ENCODE measurements at places on chromosomes 2 and 18.

DNA sequence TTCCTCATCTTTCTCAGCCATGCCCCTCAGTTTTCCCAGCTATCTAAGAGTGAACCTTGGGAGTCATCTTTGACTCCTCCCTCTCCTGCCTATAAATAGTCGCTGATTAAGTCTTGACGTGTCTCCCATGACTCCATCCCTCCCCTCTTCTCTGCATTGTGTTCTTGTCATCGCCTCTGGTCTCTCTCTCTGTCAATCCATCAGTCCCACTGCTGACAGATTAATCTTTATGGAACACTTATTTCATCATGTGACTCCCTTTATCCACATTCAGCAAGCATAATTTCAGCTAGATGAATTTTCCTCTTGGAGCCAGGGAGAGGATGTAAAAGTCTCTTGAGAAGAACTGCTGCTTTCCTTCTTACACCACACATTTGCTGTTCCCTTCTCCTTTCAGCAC, 9.4 kb downstream of the ADAM23 start:
- DNase-seq = no peak

- DNase-seq = no peak
Measured at GRCh38 chr2:176601066-176601465, 331.8 kb downstream of the MTX2 start.

- DNase-seq = no peak
Measured at GRCh38 chr2:132542953-132543569, 126.5 kb downstream of the GPR39 start.

DNA sequence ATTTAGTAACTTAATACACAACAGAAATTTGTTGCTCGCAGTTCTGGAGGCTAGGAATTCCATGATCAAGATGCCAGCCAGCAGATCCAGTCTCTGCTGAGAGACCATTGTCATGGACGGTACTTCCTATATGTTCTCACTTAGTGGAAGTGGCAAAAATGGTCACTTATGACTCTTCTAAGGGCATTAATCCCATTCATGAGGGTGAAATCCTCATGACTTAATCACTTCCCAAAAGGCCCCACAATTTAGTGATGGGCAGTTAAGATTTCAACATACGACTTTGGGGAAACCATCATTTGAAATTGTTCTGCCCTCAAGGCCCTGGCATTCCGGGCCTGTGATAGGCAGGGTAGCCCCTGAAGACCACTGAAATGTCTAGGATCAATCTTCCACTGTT, 23.0 kb downstream of the BZW1 start:
- DNase-seq = no peak

GRCh38 chr18:31772699-31773098, 12.0 kb upstream of the SLC25A52 start:
- DNase-seq = no peak

- DNase-seq = no peak
Measured at GRCh38 chr18:5630900-5631413, 87.2 kb upstream of the EPB41L3 start.

DNA sequence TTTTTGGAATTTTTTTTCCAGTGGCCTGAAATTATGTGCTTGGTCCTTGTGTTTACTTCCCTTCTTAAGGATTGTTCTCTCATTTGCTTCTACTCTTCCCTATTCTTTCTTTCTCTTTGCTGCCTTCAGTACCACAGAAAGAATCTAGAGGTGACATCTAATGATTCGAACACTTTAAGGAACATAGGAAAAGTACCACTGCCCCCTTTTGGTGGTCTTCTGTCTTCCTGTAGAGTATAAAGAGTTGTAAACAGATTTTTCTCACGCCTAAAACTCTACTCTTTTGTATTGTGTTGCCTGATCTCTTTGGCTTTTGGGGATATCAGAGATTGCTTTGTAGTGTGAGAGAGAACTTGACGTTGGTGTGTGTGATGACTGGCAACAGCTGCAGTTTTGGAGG, 7.0 kb upstream of the SCTR start:
- no peak for DNase-seq

DNA sequence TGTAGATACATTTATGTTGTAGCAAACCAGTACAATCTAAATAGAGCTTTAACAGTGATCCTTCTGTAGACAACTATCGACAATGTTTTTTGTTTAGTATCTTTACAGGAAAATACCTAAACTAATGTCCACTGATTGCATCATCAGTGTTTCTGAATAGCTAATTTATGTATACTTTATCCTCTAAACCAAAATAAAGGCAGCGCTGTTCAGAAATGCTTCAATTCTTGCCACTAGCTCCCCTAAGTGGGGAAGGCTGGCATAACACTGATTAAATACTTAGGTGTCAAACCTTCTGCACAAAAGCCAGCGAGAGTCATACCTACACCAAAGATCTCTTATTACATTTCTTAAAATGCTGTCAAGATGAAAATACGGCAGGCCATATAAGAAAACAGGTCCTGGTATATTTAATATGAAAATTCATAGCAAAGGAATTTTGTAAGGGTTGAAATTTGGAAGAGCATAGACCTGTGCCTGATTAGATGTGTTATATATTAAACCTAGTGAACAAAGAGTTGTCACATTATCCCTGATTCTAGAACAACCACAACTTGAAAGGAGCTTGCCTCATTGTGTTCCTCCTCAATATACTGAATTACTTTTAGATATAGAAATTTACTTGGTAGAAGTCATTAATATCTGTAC, 1693.4 kb upstream of the SLC39A10 start:
- DNase-seq = no peak

DNA sequence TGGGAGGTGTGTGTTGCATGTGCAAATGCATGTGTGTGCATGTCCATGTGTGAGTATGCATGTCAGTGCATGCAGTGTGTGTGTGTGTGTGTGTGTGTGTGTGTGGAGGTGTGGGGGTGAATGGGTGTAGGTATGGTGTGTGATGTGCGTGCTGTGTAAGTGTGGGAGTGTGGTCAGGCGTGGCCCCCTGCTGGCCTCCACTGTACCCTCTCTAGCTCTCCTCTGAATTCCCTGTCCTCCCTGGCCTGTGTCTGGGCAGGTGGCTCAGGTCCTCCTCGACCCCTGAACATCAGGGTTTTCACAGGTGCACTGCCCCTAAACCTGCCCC, 230.2 kb downstream of the CELF4 start:
- no peak for DNase-seq

DNA sequence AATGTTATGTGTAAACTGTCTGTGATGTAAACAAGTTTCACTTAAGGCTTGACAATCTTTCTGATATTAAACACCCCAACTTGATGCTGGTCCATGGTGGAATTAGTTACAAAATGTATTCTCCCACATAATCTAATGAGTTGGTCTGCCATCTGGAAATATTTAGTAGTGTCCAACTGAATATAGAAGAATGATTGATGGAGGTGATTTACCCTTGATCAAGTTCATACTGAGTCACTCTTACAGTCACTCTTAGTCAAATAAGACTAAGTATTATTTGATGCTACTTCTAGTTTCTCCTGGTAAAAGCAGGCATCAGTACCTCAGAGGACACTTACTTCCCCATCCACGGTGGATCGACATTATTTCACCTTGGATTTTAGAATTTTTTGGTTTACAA, 198.1 kb downstream of the SATB2 start:
- no peak for DNase-seq

GRCh38 chr2:42809131-42809818, 16.9 kb upstream of the HAAO start:
- no peak for DNase-seq

Data from activated T-cell treated with anti-CD3 and anti-CD28 coated beads, Interleukin-2, amount 50 U/mL, for 48 hours (primary cell).